ENCODE measurements at places on chromosomes 2 and 18.

- no peak for DNase-seq
These were observed 315.2 kb downstream of the TDRD15 start for GRCh38 chr2:21438949-21439348.

GRCh38 chr2:42971947-42972736 is 179.8 kb upstream of the HAAO start:
- DNase-seq = no peak

- DNase-seq = no peak
These were observed 49.9 kb downstream of the GPR39 start for GRCh38 chr2:132466428-132467028.

- DNase-seq = no peak
These were observed 628.7 kb upstream of the PIK3C3 start for GRCh38 chr18:41326311-41326710.

DNA sequence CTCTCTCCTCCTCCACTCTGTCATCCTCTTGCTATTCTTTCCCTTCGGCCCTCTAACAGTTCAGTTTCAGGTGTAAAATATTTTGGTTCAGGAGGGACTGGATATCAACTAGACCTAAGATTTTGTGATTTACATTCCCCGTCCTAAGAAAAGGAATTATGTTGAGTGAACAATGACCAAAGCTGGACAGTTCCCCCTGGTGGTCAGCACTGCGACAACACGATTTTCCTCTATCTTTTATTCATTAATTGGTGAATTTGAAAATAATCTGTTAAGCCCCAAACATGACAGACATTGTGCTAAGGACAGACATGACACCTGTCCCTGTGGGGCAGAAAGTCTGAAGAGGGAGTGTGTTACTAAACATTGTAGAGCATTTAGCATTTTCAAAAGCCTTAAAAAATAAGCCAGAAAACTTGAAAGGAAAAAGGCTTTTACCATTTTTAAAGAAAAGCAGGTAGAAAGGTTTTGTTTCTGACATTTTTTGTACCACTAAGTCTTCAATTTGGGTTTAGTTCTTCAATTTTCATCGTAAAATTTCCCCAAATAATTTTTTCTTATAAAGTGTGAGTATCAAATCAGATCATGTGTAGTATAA is 28.4 kb upstream of the GTF2A1L start:
- DNase-seq = no peak

DNA sequence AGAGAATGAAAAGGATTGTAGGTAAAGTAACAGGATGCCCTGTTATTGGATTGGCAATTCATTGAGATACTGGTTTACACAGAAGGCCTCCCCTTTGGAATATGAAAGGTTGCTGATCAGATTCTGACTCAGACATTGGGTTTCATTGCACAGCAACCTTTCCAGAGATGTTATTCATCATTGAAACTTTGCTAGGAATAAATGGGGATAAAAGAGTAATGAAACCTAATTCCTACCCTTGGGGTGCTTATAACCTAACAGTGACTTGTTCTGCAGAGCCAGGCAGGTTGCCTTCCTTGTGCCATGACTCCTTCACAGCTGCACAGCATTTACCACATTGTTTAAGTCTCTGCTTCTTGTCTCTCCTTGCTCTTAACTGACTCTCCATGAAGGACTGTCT is 5.0 kb downstream of the NAB1 start:
- no peak for DNase-seq

DNA sequence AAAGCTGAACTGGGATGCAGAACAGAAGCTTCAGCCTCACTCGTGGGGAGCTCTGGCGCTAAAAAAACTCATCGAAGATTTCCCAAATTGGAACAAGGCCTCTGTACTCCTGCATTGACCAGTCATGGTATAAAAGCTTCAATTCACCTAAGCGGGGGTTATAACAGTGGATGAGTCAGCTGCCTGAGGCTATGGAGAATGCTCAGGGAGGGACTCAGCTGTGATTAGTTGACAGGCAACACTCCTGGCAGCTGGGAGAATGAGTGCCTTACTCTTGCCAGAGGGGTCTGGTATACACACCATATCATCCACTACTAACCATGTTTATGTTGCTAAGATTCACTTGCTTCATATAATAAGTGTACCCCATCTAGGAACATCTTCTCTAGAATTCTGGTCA is 350.6 kb upstream of the VRK2 start:
- DNase-seq = no peak

- DNase-seq = no peak
These were observed 152.5 kb downstream of the CYP26B1 start for GRCh38 chr2:71995067-71995665.

DNA sequence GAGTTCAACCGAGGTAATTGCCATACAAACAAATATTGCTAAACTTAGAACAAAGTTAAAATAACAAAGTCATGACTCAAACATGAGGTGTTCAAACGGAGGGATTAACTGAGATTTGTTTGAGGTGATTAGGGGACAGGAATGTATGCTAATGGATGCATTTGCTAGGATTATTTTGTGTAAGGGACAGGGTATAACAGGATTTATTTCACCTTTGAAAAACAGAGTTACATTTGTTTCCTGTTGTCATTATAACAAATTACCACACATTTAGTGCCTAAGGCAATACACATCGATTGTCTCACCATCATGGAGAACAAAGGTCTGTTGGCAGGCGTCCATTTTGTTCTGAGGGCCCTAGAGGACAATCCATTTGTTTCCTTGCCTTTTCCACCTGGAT is 304.3 kb upstream of the CNTNAP5 start:
- DNase-seq = no peak

GRCh38 chr2:181694271-181694670 is 14.0 kb upstream of the NEUROD1 start:
- no peak for DNase-seq

DNA sequence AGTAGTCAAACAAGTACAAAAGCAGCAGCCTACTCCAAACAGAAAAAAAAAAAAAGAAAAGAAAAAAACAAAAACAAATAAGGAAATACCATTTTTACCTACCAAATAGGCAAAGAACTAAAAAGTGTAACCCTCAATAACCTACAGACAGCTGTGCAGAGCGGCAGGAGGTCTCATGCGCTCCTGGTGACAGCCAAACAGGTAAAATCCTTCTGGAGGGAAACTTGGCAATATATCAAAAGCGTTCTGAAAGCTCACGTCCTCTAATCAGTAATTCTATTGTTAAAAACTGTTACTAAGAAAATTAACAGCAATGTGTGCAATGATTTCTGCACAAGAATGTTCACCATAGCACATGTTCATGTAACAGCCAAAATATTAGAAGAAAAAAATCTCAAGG is 105.6 kb downstream of the AFF3 start:
- DNase-seq = no peak
